ENCODE measurements at places on chromosomes 7 and 10.

DNA sequence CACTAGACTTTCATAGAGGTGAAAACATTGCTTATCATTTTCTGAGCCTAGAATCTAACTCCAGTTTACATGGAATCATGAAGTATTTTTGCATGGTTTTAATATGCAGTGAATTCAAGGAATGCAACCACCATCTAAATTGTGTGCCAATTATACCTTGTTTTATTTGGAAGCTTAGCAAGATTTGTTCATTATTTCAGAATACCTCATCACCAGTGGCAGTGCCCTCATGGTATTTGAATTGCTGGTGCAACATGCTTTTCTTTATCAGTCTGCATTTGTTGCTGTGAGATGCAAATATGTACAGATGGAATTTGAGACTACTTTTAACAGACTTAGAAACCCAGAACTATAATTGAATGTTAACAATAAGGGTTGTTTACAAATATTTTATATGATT is 18.7 kb upstream of the ZNF800 start:
- no peak for DNase-seq

- no peak for DNase-seq
Measured at GRCh38 chr7:25304691-25305090, 76.4 kb upstream of the NPVF start.

GRCh38 chr10:76738991-76739390 is 898.6 kb downstream of the KCNMA1 start:
- no peak for DNase-seq

DNA sequence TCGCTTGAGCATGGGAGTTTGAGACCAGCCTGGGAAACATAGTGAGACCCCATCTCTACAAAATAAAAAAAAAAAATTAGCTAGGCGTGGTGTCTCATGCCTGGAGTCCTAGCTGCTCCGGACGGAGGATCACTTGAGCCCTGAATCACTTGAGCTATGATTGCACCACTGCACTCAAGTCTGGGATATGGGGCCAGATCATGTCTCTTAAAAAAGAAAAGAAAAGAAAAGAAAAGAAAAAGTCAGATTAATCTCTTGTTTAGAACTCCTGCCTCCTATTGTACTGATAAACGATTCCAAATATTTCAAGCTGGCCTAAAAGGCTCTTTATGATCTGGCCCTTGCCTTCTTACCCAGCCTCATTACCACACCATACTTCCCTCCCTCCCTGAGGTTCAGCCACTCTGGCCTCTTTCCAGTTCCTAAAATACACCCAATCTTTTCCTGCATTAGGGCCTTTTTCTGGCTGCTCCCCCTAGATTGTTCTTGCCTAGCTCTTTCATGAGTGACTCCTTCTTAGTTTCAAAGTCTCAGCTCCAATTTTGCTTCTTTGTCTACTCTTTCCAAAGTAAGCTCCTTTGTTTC is 41.7 kb downstream of the VCL start:
- DNase-seq, result no peak

DNA sequence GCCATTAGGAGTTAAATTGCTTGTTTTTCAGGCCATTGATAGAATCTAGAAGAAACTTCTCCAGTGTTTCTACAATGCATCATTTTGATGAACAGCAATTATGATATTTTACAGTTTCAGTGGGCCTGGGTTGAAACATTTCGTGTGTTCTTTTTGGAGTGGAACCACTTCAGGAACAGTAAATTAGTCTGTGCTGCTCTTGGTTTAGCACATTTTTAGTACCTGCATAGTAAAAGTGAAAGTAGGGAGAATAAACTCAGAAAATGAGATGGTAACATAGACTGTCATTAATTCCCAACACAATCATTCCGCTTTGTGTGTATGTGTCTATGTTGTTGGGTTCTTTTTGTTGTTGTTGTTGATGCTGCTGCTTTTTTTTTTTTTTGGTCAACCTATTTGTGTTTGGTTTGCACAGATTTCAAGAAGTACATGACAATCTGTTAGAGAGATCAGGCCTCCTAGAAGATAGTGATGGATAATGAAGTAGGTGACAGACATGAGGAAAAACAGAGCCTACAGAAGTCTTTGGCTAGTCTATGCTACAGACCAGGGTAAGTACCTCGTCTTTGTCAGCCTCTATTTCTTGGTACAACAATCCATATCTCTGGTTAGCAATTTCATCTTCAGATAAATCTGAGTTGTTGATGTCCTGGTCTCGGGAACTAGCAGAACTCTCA is 154.0 kb upstream of the TARP start:
- no peak for DNase-seq

- no peak for DNase-seq
Measured at GRCh38 chr7:47580811-47581331, 1.0 kb downstream of the TNS3 start.

DNA sequence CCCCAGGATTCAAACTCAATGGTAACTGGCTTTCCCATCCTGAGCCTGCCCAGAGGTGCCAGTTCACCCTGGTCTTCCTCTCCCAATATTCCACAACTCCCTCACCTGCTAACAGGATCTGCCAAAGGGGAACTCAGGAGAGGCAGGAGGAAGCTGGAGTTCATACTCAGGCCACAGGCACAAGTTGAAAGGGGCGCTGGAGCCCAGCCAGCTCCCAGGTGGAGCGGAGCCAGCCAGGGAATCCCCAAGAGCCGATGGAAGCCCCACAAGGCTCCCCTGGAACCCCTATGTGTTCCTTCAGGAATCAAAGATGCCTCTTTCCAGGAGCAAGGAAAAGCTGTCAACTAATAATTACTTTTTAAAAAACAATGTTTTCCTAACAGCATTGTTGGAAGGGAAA is 63.5 kb downstream of the SH3PXD2A start:
- no peak for DNase-seq

All from stimulated activated CD8-positive, alpha-beta memory T cell treated with anti-CD3 and anti-CD28 coated beads, Interleukin-4, amount 100 ng/mL, for 24 hours (primary cell).